ENCODE measurements at places on chromosomes 4 and X.

DNA sequence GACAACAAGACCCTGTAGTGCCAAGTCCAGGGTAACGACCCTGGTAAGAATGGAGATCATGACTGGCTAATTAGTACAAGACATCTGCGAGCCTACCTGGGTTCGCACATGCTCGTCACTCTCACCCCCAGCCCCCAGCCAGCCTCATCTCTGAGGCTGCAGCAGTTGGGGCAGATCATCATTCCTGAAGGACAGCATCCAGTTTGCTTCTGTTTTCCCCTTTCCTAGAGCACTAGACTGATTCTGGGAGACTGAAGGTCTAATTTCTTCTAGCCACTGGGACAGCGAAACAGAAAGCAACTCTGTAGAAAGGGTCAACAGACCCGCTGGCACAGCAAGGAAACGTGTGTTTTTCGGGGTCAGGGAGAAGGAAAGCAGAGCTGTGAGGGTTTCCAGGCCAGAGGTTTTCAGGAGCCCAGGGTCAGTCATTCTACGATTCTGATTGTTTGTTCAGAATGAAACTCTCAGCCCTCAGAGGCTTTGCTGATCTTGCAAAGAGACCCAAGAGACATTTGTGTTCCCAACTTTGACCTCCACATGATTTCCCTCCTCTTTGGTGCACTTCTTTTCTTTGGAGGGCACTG, 343.1 kb upstream of the NOCT start:
- no peaks in the 10 kb centered on the region for H3K4me1 ChIP-seq
- H3K36me3 ChIP-seq = no peaks in the 10 kb centered on the region
- no peak overlapping the region for H3K4me3 ChIP-seq
- no peak overlapping the region for H3K27ac ChIP-seq
- no peak for DNase-seq

DNA sequence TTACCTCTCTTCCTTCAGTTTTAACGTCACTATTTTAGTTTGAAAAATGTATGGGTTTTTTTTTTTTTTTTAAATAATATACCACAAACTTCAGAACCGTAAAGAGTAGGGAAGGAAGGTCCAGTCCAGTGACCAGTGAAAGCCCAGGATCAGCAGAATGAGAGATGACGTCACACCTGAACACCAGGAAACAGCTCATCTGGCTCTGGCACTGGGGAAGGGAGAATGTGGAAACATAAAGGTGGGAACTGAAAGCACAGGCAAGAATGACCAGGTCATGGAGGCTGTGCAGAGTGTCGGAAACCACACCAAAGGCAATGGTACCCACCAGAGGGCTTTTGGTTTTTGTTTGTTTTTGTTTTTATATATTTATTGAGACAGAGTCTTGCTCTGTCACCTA, 141.2 kb downstream of the DHX15 start:
- H3K4me3 ChIP-seq = no peak overlapping the region
- peaks cover 21% of the 10 kb centered on the region for H3K27me3 ChIP-seq
- no peaks in the 10 kb centered on the region for H3K4me1 ChIP-seq

GRCh38 chrX:69503228-69503781, 821 bp upstream of the NALF2 start:
- peak overlapping the region; percentile 21 for H3K4me3 ChIP-seq
- no peak overlapping the region for H3K27ac ChIP-seq
- H3K27me3 ChIP-seq = peaks cover 13% of the 10 kb centered on the region
- DNase-seq = no peak

GRCh38 chr4:123517176-123517575, 120.6 kb downstream of the SPRY1 start:
- no peaks in the 10 kb centered on the region for H3K4me1 ChIP-seq
- no peak for DNase-seq
- no peak overlapping the region for H3K27ac ChIP-seq
- H3K4me3 ChIP-seq = no peak overlapping the region

DNA sequence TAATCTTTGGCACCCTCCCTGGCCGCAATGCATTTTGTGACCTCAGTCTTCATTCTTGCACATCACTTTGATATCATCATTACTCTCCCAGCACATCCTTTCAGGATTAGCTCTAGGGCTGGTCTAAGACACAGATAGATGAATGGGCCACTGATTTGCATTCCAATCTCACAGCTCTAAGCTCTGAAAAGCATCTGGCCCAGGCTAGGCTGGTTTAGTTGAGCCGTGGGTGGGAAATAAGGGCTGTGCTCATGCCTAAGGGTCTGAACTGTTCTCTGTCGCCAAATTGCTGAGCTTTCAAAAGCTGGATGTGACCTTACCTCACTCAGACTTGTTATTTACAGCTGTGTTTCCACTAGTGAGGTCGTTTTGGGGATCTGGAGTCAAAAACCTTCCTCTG, 30.0 kb upstream of the SLC9A7 start:
- H3K27me3 ChIP-seq = no peaks in the 10 kb centered on the region
- H3K36me3 ChIP-seq = no peaks in the 10 kb centered on the region
- no peak overlapping the region for H3K27ac ChIP-seq
- DNase-seq = no peak

DNA sequence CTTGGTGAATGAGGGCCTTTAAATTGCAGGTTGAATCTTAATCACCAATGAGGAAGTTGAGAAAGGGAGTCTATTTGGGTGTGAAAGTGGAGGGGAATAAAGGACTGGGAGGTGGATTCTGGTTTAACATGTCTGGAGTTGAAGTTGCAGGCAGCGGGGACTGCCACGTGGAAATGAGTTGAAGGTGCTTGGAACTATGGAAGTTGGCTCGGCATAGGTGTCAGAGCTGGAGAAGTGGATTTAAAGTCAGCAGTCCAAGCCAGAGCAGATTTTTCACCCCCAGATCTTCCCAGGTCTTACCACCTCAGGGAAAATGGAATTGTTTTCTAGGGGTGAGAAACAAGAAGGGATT, 44.9 kb downstream of the TIGD4 start:
- H3K27ac ChIP-seq = no peak overlapping the region
- H3K4me1 ChIP-seq = no peaks in the 10 kb centered on the region

GRCh38 chr4:181766061-181766548, 477.1 kb upstream of the TENM3 start:
- no peak for DNase-seq
- no peak overlapping the region for H3K27ac ChIP-seq
- H3K27me3 ChIP-seq = no peaks in the 10 kb centered on the region
- H3K4me3 ChIP-seq = no peak overlapping the region
- H3K36me3 ChIP-seq = no peaks in the 10 kb centered on the region
- no peaks in the 10 kb centered on the region for H3K4me1 ChIP-seq

DNA sequence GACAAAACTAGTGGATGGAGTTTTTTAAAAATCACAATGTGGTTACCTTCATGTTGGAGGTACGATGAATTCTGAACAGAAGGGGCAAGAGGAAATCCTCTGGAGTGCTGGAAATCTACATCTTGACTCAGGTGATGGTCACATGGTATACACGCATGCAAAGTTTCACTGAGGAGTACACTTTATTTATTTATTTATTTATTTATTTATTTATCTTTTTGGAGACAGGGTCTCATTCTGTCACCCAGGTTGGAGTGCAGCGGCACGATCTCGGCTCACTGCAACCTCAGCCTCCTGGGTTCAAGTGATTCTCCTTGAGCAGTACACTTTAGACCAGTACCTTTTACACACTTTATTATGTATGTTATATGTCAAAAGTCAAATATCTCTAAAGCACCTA, 645.7 kb upstream of the DIPK2B start:
- no peak for DNase-seq
- H3K4me3 ChIP-seq = no peak overlapping the region
- no peaks in the 10 kb centered on the region for H3K27me3 ChIP-seq

DNA sequence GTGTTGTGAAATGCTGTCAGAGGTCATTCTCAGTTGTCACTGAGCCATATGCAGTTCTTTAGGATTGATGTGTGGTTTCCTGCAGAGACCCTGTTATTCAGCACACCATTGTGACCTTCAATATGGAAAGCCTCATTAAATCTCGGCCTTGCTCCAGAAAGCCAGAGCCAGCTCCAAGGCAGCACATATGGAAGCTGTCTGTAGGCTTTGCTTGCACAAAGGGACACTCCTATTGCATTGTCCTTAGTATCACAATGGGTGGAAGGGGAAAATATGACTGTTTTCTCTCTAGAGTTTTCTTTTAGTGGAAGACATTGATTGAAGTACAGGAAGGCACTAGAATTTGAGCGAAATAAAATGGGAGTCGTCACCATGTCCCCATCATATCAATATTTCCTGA, 179.0 kb downstream of the CEP135 start:
- no peak overlapping the region for H3K4me3 ChIP-seq
- H3K36me3 ChIP-seq = no peaks in the 10 kb centered on the region
- H3K4me1 ChIP-seq = no peaks in the 10 kb centered on the region
- no peak for DNase-seq
- H3K27me3 ChIP-seq = peaks cover 2% of the 10 kb centered on the region

- peak overlapping the region; percentile 2 for H3K4me3 ChIP-seq
- no peaks in the 10 kb centered on the region for H3K27me3 ChIP-seq
- peak overlapping the region; percentile 76 for H3K27ac ChIP-seq
- peaks cover 61% of the 10 kb centered on the region for H3K4me1 ChIP-seq
- no peak for DNase-seq
These were observed 37.1 kb upstream of the IRAK1 start for GRCh38 chrX:154056770-154057241.

DNA sequence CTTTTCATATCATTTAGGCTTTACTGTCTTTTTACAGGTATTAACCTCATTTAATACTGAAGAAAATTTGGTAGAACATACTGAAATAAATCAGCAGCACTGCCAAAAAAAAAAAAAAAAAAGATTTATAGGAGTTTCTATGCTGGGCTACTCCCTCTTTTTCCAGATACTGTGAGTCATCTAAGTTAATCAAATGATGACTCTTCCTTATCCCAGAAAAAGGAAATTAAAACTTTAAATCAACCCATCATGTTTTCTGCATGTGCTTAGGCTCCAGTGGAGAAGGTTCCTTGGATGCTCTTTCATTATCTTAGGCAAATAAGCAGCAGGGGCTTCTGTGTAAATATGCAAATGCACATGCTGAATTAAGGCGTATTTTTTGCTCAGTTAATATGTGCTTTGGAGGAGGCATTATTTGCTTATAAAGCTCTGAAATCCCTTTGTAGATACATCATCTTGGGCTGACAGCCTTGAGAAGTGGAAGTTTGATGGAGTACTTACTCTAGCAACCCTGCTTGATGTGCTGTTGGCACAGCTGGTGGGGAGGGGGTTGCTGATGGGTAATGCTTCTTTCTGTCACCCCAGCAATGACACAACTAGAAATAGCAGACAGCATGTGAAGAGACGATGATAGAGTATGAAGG, 136.1 kb downstream of the C4orf33 start:
- H3K27ac ChIP-seq = no peak overlapping the region
- no peak for DNase-seq
- H3K27me3 ChIP-seq = peaks cover 8% of the 10 kb centered on the region
- H3K4me1 ChIP-seq = no peaks in the 10 kb centered on the region
